D721Med (cell line): ENCODE measurements at places on chromosomes 5 and 9.

- DNase-seq, result no peak
Observed at GRCh38 chr9:93218671-93219420, 34.9 kb downstream of the WNK2 start.

- no peak for DNase-seq
Observed at GRCh38 chr5:106408141-106408540, 1262.6 kb downstream of the EFNA5 start.

DNA sequence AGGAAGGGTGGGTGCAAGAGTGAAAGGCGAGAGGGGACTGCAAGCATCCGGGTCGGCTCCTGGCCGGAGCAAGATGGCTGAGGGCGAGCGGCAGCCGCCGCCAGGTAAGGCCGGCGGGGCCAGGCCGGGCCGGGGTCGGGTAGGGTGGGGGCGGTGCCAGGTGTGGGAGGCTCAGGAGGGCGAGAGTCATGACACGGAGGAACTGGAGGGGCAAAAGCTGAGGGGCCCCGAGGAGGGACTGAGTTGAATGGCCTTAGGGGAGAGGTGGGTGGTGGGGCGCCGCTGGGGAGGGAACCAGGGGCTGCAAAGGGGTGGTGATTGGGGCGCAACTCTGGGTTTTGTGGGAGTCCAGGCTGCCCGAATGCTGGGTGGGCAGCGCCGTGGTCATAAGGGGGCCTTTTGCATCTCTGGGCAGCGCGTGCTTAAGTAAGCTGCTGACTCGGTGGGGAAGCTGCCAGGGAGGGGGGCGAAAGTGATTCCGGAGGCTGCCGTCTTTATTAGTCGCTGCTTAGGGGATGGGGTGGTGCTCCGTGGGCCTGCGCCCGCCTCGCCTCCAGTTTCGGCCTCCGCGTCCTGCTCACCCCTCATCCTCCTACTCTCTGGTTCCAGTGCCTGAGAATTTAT is 425 bp downstream of the PTPA start:
- DNase-seq, result peak; percentile 32

GRCh38 chr9:80893190-80893589 is 796.2 kb downstream of the TLE1 start:
- no peak for DNase-seq

DNA sequence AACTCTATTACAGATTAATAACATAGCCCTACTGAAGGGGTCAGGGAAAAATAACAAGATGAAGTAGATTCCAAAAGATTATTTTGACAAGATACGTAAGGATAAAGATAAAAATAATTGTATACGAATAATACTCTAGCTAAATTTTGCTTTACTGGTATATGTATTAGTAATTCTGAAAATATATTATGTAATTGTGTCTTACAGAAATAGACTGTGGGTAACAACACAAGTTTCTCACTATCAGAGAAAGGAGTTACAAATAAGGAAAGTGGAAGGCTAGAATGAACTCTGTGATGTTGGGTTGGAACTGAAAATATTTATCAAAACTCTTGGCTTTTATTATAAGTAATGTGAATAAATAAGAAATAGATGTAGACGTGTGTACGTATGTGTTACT is 26.6 kb upstream of the TUSC1 start:
- DNase-seq, result no peak

DNA sequence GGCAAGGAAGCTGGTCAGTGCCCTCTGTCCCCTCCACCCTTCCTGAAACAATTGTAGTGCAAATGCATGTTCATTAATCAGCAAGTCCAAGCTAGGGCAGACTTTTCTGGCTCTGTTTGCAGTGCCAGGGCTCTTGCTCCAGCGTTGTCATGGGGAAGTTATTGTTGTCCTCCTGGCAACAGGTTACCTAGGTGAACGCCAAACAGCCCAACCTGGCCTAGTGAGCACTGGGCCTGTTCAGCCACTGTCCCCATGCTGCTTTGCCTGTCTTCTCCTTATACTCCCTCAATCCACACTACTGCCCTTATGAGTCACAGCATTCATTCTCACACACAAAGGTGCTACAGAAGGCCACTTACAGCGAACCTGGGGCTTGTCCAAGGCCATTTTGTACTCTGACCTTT is 34.5 kb upstream of the GLIS3 start:
- no peak for DNase-seq

DNA sequence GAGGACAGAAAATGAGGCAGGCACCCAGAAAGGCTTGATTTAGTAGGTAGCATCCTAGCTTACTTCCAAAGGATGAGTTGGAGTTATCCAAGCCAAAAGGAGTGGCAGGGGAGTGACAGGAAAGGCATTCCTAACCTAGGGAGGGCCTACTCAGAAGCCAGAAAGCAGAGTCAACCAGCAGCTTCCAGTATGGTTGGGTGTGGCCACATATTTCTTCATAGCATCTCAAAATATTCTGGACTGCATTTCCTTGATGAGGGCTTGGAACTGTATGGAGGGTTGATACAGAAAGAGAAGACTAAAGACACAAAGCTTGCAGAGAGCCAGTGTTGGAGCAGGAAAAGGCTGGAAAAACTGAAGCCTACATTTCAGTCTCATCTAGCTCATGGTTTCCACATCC is 656.8 kb upstream of the DMAC1 start:
- no peak for DNase-seq

- DNase-seq, result no peak
Observed at GRCh38 chr5:51380603-51381207, 2.5 kb upstream of the ISL1 start.

- DNase-seq, result no peak
Observed at GRCh38 chr9:99241106-99241505, 19.0 kb downstream of the SEC61B start.

GRCh38 chr9:127860779-127861178 is 6.3 kb upstream of the ENG start:
- no peak for DNase-seq

DNA sequence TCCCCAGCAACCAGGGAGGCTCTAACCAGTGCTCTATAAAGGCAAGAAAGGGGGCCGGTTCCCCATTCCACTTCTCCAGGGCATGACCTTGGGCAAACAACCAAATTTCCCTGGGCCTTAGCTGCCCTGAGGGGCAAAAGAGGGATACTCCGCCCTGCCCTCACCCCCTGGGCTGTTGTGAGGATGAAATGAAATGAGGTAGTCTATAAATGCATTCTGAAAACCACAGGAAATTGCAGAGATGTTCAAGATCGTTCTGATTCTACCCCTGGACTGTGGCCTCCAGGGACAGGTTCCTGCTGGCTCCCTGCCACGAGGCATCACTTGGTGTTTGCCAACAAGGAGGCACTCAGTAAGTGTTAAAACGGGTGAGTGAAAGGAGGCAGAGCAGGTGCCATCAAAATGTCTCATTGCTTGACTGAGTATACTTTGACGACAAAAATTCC is 5.7 kb downstream of the RAPGEF1 start:
- no peak for DNase-seq

- no peak for DNase-seq
Observed at GRCh38 chr5:141508798-141509611, 20.1 kb downstream of the PCDHGC5 start.

DNA sequence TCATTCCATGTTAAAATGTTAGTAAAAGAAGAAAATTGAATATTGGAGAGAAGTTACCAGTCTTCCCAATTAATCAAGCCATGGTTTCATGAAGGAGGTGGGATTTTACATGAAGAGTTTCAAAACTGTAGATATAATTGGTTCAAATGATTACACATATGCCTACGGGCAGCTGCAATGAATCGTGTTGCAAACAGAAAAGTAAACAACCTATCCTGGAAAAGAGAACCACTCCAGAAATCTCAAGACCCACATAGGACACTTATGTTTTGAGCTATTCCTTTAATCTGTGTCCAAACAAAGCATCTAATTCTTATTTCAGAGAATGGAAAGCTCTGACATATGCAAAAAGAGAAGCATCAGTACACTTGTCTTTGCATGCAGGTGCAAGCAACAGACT is 340.2 kb downstream of the NDUFS4 start:
- DNase-seq, result no peak

- DNase-seq, result no peak
Observed at GRCh38 chr5:14581891-14582796, 552 bp downstream of the OTULINL start.

- no peak for DNase-seq
Observed at GRCh38 chr5:103894882-103895281, 332.3 kb upstream of the NUDT12 start.

- no peak for DNase-seq
Observed at GRCh38 chr9:73577848-73578247, 426.2 kb downstream of the ANXA1 start.

GRCh38 chr5:155128786-155129512 is 115.4 kb downstream of the KIF4B start:
- no peak for DNase-seq

DNA sequence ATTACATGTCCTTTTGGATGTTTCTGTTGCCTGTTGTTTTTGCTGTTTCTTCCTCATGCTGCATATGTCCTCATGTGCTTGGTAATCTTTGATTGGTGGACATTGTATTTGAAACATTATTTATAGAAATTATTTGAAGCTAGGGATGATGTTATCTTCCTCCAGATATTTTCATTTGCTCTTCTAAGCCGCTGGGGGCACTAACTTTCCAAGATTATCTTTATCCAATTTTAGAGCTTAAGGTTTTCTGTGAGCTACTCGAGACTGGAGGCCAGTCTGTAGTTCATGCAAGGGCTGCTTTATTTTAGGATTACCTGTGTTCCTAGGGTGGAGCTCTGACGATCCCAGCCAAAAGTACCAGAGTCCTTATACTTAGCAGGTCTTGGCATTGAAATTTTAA is 40.9 kb downstream of the STX17 start:
- DNase-seq, result no peak

GRCh38 chr5:31854181-31855133 is 215.5 kb downstream of the PDZD2 start:
- DNase-seq, result peak; percentile 81

DNA sequence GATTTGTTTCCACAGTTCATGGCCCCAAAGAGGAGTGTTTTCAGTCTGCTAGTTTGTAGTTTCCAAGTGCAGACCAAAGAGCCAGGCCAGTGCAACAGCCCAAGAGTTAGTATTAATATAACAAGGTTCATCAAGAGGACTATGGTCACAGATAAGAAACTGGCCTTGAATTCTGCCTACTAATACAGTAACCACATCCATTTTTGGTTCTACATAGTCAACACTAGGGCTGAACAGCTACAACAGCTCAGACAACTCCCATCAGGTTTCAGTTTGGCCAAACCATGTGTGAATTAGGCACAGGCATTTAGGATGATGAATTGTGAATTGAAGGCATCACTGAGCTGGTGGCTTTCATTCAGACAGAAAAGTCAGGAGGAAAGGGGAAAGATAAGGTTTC is 13.8 kb upstream of the UBQLN1 start:
- DNase-seq, result no peak

DNA sequence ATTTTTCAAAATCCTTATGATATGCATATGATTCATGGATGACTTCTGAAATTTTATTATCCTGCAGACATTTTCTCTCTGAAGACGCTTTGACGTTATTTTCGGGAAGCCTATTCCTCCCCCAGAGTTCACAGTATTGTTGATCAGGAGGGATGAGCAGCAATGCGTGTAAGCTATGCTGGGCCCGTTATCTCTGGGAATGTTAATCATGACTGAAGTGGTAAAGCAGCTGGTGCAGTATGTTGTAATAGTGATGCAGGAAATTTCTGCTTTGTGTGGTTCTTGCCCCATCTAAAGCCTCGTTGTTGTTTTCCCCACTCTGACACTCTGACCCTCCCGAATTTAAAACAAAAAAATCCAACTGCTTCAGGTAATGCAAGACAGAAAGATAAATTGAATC is 1797.8 kb upstream of the WWC1 start:
- no peak for DNase-seq

DNA sequence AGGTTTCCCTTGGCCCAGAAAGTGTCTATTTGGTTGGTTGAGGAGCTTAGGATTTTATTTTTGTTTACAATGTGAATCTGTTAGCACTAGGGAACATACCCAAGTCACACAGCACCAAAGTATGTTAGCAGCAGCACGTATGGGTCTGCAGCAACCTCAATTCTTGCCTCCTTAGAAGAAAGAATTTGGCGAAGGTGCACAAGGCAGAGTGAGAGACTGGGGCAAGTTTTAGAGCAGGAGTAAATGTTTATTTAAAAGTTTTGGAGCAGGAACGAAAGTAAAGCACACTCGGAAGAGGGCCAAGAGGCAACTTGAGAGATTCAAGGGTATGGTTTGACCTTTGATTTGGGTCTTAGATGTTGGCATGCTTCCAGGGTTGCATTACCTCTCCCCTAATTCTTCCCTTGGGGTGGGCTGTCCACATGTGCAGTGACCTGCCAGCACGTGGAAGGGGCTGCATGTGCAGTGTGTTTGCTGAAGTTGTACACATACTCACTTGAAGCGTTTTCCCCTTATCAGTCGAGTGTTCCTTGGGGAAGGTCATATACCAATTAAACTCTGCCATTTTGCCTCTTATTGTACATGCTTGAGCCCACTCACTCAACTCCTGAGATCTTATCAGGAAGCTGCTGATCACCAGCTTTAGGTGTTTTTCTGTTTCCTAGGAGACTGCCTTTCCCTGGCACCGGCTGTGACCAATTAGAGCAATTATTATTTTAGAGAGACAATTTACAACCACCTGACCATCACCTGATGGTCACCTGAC is 64.9 kb upstream of the SHC3 start:
- DNase-seq, result no peak

- DNase-seq, result no peak
Observed at GRCh38 chr9:16688814-16689213, 181.7 kb downstream of the BNC2 start.

DNA sequence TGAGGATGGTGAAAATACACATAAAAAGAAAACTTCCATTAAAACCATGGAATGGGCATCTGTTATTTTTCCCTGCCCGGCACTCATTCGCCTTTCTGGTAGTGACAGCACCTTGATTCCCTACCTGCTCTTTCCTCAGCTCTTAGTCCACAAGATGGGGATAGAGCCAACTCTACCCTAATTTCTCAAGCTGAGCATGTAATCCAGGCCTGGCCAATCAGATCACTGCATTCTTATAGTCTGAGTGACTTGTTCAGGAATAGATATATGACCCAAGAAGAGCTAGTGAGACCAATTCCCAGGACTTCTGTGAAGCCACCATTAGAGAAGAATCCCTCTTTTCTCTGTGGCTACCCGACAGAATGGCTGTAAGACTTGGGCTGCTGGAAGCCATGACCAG is 58.1 kb downstream of the TSSK1B start:
- DNase-seq, result no peak

DNA sequence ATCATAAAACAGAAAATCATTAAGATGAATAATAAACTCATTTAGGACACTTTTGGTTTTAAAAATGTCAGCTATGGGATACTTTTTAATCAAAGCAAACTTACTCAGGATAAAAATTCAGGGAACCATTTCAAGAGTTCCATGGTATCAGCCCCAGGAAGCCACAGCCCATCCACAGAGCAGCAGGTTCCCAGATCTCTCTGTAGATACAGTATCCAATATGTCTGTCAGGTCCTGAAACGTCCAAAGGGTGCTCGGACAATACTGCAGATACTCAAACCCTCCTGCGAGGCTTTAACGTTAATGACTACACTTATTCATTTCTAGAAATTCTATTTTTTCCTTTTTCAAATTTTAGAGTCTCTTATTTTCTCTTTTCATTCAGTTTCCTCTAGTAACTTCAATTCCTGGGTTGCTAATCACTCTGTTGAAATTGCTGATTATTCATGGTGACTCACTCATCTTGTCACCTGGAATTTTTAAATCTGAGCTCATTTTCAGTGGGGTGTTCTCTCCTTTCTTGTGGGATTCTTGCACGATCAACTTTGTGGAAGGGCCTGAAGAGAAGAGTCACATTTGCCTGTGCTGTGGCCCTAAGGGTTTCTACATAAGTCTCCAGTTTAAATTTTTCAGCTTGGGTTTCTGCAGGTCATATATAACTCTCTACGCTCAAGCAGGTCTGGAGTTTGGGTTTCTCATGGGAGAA is 435.8 kb downstream of the CTNND2 start:
- no peak for DNase-seq

GRCh38 chr5:56291661-56292374 is 58.7 kb upstream of the ANKRD55 start:
- no peak for DNase-seq
